ENCODE measurements at places on chromosomes 7 and 10.
A peak's percentile ranks its signal among the peaks of the same experiment; 100 is the strongest.

GRCh38 chr7:149733924-149734790, 39.2 kb downstream of the ZNF467 start:
- DNase-seq = no peak

- DNase-seq = peak; percentile 80
These were observed 278.6 kb downstream of the ARHGAP12 start for GRCh38 chr10:31650010-31650409.

DNA sequence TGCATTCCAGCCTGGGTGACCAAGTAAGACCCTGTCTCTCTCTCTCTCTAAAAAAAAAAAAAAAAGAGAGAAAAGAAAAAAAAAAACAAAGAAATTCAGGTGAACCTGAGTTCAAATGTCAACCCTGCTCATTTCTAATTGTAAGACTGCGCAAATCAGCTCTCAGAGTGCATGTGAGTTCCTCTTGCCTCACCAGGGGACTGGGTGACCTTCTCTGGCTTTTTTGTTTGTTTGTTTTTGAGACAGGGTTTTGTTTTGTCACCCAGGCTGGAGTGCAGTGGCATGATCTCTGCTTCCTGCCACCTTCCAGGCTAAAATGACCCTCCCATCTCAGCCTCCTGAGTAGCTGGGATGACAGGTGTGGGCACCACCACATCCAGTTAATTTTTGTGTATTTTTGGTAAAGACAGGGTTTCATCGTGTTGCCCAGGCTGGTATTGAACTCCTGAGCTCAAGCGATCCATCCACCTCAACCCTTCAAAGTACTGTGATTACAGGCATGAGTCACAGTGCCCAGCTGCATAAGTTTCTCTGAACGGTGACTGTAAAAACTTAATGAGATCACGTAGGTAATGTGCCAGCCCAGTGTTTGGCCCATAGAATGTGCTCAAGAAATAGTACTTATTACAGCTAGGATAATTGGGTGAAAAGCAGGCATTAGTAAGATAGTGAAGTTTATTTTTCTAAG, 45.3 kb upstream of the BAMBI start:
- no peak for DNase-seq

- peak; percentile 35 for DNase-seq
These were observed 5.5 kb upstream of the LIPN start for GRCh38 chr10:88754287-88754686.

DNA sequence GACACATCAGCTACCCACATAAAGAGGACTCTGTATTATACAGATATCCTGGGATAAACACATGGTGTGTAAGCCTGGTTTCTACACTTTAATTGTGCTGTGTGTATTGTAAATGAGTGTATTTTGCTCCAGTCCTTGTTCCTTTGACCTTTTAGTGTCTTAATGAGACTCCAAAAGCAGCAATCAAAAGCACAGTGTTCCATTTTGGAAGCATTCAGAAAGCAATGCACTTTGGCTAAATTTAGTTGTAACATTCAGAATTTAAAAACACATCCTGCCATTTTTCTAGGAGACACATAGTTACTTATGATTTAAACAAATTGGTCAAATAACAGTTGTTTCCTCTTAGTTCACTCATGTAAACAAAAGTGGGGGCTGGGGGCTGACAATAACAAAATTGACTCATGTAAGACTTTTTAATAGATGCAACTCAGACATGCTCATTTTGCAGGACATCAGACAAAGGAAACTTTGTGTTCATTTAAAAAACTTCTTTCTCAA, 122.2 kb downstream of the GPR37 start:
- DNase-seq = no peak

All from muscle of back (tissue), 13 donors.